ENCODE measurements at places on chromosomes 1 and 21.

DNA sequence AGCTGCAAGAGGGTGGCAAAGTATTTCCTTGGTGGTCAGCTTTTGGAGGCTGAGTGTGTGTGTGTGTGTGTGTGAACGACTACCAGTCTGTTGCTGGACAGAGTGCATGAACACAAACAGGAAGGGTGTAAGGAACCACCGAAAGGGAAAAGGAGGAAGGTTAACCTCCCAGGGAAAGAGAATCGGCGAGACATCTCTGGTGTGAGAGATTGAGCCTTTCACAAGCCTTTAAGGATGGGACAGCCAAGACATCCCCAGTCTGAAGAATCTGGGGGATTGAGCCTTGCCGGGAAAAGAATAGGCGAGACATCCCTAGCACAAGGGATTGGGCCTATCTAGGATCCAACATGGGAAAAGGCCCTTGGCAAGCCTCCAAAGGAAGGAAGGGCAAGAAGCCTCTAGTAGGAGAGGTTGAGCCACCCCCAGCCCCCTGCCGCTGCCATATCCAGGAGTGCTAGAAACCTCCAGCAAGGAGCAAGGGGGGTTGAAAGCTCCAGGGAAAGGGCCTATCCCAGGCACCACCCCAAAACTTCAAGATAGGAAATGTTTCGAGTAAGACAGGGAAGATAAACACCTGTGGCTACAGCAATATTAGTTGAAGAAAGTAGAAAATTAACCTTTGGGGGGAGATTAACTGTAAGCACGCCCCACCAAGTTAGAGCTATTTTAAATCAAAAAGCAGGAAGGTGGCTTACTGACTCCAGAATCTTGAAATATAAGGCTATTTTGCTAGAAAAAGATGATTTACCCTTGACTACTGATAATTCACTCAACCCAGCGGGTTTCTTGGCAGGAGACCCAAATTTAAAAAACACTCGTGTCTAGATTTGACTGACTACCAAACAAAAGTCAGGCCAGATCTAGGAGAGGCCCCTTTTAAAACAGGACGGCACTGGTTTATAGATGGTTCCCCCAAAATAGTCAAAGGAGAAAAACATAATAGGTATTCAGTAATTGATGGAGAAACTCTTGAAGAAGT lies 3.2 kb downstream of the TEX50 start:
- no peaks in the 10 kb centered on the region for H3K36me3 ChIP-seq
- no peak overlapping the region for H3K4me3 ChIP-seq
- H3K27me3 ChIP-seq = no peaks in the 10 kb centered on the region
- H3K27ac ChIP-seq = no peak overlapping the region
- H3K4me1 ChIP-seq = no peaks in the 10 kb centered on the region

- no peak overlapping the region for H3K27ac ChIP-seq
- H3K36me3 ChIP-seq = no peaks in the 10 kb centered on the region
These were observed 22.7 kb downstream of the ABL2 start for GRCh38 chr1:179206812-179207211.

DNA sequence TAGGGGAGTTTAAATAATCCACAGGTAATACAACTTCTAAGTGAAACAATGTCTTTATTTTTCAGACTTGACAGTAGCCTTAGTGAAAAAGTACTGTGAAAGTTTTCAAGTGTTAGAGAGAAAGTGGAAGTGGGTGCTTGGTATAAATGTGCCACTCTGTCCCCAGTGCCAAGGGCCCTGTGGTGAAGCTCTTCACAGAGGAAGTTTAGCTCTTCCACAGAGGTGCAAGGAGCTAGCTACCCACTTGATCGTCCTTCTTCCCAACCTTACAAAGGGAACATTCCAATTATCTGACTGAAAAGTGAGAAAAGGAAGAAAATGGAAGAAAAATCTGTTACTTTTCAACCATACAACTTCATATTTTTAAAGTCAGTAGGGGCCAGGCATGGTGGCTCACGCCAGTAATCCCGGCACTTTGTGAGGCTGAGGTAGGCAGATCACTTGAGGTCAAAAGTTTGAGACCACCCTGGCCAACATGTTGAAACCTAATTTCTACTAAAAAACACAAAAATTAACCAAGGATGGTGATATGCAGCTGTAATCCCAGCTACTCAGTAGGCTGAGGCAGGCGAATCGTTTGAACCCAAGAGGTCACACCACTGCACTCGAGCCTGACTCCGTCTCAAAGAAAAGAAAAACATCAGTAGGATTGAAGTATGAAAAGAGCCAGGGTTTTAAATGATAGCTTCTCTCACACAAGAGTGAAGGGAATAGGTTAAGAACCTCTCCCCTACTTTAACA lies 41.0 kb upstream of the PTPRC start:
- no peaks in the 10 kb centered on the region for H3K27me3 ChIP-seq
- H3K4me3 ChIP-seq = no peak overlapping the region
- no peaks in the 10 kb centered on the region for H3K4me1 ChIP-seq
- DNase-seq = no peak

DNA sequence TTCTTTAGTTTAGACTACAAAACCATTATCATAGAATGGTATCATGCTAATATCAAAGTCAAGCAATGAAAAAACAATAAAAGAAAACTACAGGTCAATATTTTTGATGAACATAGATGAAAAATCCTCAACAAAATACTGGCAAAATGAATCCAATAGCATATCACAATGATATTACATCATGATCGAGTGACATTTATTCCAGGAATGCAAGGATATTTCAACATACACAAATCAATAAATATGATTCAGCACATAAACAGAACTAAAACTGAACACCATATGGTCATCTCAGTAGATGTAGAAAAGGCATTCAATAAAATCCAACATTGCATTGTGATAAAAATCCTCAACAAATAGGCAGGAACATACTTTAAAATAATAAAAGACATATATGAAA lies 1657.7 kb downstream of the KCNT2 start:
- no peak for DNase-seq
- no peak overlapping the region for H3K4me3 ChIP-seq
- H3K36me3 ChIP-seq = no peaks in the 10 kb centered on the region
- no peak overlapping the region for H3K27ac ChIP-seq
- no peaks in the 10 kb centered on the region for H3K27me3 ChIP-seq
- H3K4me1 ChIP-seq = no peaks in the 10 kb centered on the region

DNA sequence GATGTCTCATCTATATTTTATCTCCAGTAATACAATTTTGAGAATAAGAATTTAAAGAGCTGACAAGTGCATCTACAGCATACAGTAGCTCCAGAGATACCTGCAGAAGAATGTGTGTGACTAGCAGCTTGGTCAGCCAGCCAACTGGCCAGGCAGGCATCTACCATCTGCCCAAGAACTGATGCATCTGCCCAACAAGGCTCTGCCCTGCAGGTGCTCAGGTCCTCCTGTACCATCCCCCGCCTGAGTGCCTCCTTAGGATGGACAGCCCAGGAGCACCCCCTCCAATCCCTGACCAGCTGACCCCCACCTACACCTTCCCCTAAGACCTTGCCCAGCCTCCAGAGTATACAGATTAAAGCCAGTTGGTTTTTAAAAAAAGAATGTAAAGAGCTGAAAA lies 30.3 kb downstream of the TMEM69 start:
- no peak overlapping the region for H3K27ac ChIP-seq
- peaks cover 10% of the 10 kb centered on the region for H3K36me3 ChIP-seq
- no peaks in the 10 kb centered on the region for H3K4me1 ChIP-seq

GRCh38 chr1:207799989-207800648 lies 48.3 kb downstream of the CD46 start:
- peaks cover 9% of the 10 kb centered on the region for H3K4me1 ChIP-seq
- H3K4me3 ChIP-seq = no peak overlapping the region
- no peak overlapping the region for H3K27ac ChIP-seq
- H3K27me3 ChIP-seq = no peaks in the 10 kb centered on the region
- no peaks in the 10 kb centered on the region for H3K36me3 ChIP-seq

DNA sequence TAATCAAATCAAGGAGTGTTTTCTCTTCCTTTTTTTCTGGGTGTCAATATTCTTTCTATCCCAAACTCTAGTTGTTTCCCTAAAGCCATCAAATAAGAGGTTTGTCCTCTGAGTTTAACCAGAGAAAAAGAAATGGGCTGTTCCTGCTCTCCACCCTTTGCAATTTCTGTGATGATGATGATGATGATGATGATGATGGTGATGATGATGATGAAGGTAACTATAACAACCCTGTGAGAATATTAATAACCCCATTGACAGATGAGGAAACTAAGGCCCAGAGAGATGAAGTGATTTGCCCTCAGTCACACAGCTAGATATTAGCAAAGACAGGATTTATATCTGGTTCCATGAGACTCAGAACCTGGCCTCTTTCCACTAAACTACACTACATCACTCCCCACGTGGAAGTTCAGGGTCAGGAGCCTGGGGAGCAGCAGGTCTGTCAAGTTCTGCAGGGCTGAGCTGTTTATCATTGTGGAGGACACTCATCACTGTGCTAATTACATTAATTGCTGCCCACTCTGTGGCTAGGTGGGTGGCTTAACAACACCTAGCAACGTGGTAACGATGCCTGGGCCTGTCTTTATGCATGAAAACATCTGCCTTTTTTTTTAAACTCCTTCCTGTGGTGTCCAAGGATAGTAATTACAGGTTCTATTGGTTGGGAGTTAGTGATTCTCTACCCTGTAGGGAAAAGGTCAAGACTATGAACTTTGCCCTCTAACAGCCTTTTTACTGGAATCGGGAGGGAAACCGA lies 19.0 kb upstream of the JUN start:
- no peaks in the 10 kb centered on the region for H3K27me3 ChIP-seq
- H3K36me3 ChIP-seq = no peaks in the 10 kb centered on the region
- no peaks in the 10 kb centered on the region for H3K4me1 ChIP-seq
- no peak overlapping the region for H3K27ac ChIP-seq
- no peak overlapping the region for H3K4me3 ChIP-seq
- DNase-seq = no peak

GRCh38 chr21:33021667-33022066 lies 4.1 kb upstream of the OLIG2 start:
- H3K36me3 ChIP-seq = no peaks in the 10 kb centered on the region
- no peak for DNase-seq
- no peak overlapping the region for H3K4me3 ChIP-seq
- H3K4me1 ChIP-seq = peaks cover 36% of the 10 kb centered on the region
- H3K27ac ChIP-seq = no peak overlapping the region

DNA sequence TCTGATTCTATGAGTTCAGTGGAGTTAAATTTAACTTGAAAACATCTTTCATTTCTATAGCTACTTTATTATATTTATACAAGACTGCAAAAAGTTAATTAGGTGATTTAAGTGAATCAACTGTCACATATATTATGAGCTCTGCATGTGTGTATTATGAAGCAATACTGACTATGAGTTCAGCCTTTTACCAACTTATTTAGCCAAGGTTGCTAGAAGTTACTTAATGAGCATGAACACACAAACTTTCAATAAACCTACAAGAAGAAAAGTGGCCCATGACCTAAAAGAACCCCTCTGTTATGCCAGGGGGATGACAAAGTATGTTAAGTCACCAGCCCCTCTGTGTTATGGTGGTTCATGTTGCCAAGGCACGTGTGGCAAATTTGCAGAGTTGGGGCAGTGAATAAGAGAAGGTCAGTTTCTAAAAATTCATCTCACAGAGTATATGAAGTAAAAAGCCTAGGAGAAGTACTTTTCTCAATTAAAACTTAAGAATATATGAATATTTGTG lies 86.7 kb upstream of the LYPLAL1 start:
- no peaks in the 10 kb centered on the region for H3K36me3 ChIP-seq
- H3K27ac ChIP-seq = no peak overlapping the region
- DNase-seq = no peak
- H3K27me3 ChIP-seq = no peaks in the 10 kb centered on the region

- no peaks in the 10 kb centered on the region for H3K36me3 ChIP-seq
- no peaks in the 10 kb centered on the region for H3K27me3 ChIP-seq
- DNase-seq = no peak
These were observed 871 bp downstream of the PLA2G2F start for GRCh38 chr1:20139776-20140612.

GRCh38 chr1:6148497-6149241 lies 31.5 kb downstream of the CHD5 start:
- no peaks in the 10 kb centered on the region for H3K36me3 ChIP-seq
- H3K4me3 ChIP-seq = peak overlapping the region; percentile 13
- no peaks in the 10 kb centered on the region for H3K27me3 ChIP-seq
- peaks cover 8% of the 10 kb centered on the region for H3K4me1 ChIP-seq
- DNase-seq = no peak

GRCh38 chr1:230823426-230823825 lies 44.9 kb downstream of the C1orf198 start:
- DNase-seq = no peak
- peaks cover 56% of the 10 kb centered on the region for H3K4me1 ChIP-seq
- H3K36me3 ChIP-seq = no peaks in the 10 kb centered on the region
- no peaks in the 10 kb centered on the region for H3K27me3 ChIP-seq
- H3K4me3 ChIP-seq = no peak overlapping the region

- H3K4me1 ChIP-seq = no peaks in the 10 kb centered on the region
- H3K27me3 ChIP-seq = no peaks in the 10 kb centered on the region
- peak; percentile 16 for DNase-seq
- no peak overlapping the region for H3K27ac ChIP-seq
- no peaks in the 10 kb centered on the region for H3K36me3 ChIP-seq
- no peak overlapping the region for H3K4me3 ChIP-seq
These were observed 33.5 kb upstream of the UTS2 start for GRCh38 chr1:7886405-7886745.

DNA sequence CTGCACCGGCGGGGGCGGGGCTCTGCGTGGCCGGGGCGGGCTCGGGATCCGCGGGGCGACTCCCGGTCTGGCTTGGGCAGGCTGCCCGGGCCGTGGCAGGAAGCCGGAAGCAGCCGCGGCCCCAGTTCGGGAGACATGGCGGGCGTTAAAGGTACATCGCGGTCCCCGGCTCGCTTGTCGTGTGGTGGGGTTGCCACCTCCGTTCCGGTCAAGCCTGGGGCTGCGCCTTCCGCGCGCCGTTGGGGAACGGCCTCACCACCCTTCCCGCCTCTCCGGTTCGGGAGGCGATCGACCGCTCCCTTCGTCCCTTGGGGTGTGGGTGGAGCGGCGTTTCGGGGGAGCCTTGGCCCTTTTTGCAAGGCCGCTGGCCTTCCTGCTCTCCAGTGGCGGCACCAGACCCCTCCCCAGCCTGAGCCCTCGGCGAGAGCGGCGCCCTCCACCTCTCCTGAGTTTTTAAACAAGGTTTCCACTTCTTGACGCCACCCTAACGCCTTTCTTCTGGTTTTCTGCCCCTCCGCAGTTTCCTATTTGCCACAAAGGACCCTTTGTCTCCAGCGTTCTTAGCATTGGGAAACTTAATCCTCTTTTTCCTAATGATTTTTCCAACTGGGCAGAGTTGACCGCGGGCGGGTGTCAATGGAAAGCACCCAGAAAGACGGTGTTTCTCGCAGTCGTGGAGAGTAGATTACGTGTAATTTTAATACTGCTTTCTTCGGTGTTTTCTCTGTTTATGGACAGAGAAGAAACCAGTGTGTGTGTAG lies at the start of the genes LEPR and LEPROT:
TSS of gene LEPR (plus strand) at position 79 of the 761 bp plus-strand sequence. CDS start 144,898 bp downstream, outside the sequence.
TSS of gene LEPROT (plus strand) at position 79 of the 761 bp plus-strand sequence. CDS start at position 136, 57 bp downstream.
- DNase-seq = peak; percentile 90
- no peaks in the 10 kb centered on the region for H3K36me3 ChIP-seq
- H3K4me3 ChIP-seq = peak within 1 kb of the TSS; percentile 83
- H3K4me1 ChIP-seq = peaks cover 39% of the 10 kb centered on the region
- H3K27me3 ChIP-seq = no peaks in the 10 kb centered on the region

DNA sequence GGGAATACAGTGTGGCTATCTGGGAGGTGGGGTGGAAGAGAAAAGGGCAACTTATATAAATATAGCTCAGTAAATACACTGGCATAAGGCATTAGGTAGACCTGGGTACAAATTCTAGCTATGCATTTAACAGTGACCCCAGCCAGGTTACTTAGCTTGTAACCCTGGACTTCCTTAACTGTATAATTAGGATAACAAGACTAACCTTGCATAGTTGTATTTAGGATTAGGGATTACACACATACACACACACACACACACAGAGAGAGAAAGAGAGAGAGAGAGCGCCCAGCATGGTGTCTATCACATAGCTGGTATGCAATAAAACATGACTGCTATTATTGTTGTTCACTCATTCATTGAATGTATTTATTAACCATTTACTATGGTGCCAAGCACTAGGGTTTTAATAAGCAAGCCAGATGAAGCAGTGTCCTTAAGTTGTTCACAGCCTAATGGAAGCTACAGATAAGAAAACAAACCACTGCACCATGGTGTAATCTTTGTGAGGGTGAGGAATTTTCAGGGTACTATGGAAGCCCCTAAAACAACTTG lies 251.4 kb downstream of the ZNF648 start:
- H3K36me3 ChIP-seq = no peaks in the 10 kb centered on the region
- no peak overlapping the region for H3K4me3 ChIP-seq
- H3K27ac ChIP-seq = no peak overlapping the region
